AG04450 (cell line): ENCODE measurements at places on chromosomes 16 and 17.

DNA sequence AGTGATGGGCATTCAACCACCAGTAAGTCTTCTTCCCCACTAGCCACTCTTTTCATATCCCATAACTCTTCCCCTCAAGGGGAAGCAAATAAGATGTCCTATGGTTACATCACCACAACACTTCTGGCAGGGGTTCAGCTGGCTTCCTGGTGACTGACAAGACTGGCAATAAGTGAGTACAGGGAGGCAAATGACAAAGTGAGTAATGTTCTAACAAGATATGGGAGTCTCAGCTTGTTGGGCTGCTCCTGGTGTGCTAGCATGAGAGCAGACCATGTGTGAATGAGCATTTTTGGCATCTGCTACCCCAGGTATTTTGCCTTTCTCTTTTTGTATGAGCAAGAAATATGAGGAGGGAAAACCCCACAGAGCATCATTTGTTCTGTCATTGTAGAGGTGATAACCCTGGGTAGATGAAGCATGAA is 9.9 kb downstream of the TMIGD1 start:
- no peak for DNase-seq

DNA sequence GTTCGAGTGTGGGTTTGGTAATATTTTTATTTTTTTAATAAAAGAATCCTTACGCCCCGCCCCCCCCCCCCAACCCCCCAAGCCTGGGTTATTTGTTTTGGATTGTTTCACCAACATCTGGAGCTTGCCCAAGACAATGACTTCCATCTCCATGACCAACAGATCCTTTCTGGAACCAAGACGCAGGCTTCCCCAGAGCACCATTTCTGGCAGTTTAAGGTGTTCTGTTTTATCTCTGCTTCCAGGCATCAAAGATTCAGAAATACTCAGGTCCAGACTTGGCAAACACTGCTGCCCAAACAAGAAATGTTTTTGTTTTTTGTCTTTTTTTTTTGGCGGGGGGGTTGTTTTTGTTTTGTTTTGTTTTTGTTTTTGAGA is 56.1 kb downstream of the PLXDC1 start:
- no peak for DNase-seq

- DNase-seq = no peak
Observed at GRCh38 chr16:22641131-22641628, 130.5 kb downstream of the NPIPB5 start.

- DNase-seq = no peak
Observed at GRCh38 chr17:2634361-2634960, 41.0 kb downstream of the PAFAH1B1 start.

DNA sequence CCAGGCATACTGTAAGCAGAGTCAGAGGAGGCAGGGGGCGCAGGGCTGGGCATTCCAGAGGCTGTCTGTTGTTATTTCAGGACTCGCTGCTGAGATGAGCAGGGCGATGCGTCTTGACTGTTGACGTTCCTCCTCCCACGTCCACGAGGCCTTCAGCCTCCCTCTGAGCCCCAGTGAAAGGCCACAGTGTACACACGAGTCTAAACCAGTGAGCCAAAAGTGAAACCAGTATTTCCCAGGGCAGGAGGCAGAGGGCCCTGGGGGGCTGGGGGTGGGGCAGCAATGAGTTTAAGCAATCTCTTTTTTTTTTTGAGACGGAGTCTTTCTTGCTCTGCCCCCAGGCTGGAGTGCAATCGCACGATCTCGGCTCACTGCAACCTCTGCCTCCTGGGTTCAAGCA is 21.5 kb downstream of the SMTNL2 start:
- DNase-seq = no peak

DNA sequence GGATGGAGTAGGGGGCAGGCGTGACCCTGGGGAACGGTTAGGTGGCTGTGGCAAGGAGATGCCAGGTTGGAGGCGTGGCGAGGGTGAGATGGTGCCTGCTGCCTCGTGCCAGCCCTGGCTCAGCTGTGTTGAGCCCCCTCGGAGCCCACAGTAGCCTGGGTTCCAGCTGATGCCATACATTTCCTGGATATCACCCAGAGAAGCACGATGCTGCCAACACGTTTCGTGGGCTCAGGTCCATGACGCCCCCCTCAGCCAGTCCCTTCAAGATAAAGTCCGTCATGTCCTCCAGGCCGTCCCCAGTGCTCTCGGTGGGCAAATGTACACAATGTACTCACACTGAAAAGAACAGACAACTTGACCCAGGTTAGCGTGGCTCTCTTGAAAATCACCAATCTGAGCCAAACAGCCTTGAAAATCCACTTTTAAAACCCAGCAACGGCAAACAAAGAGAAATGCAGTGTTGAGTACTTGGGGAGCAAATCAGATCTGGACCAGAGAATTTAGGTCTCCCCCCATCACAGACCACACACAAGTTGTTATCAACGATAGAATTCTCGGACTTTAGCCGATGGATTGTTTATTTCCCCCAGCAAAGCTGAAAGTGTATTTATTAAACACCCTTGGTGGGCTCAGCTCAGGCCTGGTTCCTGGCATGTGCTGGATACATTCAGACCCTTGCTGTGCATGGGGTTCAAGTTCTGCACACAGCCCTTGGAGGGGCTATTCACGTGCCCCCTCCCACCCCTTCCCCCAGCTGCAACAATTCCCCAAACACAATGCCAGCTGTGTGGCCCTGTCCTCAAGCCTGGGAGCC is 102.8 kb upstream of the PLCG2 start:
- no peak for DNase-seq

- peak; percentile 20 for DNase-seq
Observed at GRCh38 chr17:6753006-6753445, 2.8 kb upstream of the XAF1 start.

GRCh38 chr17:42679492-42680330 is 1.9 kb downstream of the CCR10 start:
- no peak for DNase-seq

DNA sequence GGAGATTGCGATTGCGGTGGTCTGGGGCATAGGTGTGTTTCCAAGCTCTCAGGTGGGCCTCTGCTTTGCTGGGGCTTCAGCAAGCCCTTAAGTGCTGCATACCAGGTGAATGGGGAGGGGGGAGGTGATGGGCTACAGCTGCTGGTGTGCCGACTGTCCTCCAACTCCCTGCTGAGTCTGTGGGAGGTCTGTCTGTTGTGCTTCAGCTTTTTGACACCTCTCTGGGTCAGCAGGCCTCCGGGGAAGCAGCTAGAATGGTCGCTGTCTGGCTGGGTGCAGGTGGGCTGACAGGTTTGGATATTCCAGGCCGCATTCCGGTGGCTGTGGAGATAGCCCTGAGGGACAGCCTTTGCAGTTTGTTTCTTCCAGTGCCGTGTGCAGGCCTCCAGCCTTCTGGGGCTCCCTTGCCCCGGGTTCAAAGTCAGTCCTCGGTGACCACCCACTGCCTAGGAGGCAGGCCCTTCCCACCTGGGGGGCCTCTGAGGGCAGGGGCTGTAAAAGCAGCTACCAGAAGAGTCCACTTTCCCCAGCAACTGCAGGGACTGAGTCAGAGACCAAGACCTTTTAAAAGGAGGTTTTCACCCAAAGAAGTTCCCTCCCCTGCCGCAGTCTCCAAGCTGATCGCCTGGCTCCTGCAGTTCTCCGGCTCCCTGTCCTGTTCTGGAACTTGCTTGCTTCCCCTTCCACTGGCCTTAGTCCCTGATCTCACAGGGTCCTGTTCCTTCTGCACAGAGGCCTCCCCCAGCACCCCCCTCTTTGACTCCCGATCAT is 2.0 kb upstream of the TTYH2 start:
- no peak for DNase-seq

- DNase-seq = no peak
Observed at GRCh38 chr17:77505181-77505639, 364.4 kb downstream of the SEC14L1 start.
